ENCODE measurements at places on chromosomes 1 and 21.

DNA sequence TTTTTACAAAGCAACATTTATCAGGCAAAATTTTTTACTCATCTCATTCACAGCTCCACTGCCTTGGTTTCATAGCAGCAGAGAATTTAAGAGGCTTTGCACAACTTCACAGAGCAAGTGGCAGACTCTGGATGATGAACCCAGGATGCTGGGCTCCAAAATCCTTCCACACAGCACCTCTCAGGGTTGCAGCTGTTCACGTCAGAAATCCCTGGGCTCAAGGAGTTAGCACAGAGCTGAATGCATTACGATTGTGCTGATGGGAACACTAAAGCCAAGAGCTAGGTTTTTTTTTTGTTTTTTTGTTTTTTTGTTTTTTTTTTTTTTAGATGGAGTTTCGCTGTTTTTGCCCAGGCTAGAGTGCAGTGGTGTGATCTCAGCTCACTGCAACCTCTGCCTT, 2.4 kb upstream of the HTR6 start:
- DNase-seq: no peak

GRCh38 chr1:47024141-47024801, 802 bp downstream of the CYP4X1 start:
- no peak for DNase-seq

GRCh38 chr1:19073311-19074186, 117.1 kb upstream of the IFFO2 start:
- DNase-seq: no peak

DNA sequence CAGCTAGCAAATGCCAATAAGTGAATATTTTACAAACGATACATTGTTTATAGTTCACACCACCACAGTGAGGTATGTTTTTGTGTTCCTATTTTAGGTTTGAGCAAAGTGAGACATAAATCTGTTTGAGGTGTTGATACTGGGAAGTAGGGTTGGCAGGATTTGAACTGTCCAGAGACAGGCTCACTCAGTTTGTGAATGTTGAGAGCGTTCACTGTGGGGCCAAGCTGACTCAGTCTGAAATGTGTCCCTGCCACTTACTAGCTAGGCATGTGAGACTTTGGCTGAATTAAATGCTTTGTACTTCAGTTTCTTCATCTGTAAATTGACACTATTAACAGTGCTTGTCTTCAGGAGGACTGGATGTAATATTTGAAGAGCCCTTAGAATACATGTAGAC, 35.1 kb downstream of the DIRAS3 start:
- DNase-seq: no peak

DNA sequence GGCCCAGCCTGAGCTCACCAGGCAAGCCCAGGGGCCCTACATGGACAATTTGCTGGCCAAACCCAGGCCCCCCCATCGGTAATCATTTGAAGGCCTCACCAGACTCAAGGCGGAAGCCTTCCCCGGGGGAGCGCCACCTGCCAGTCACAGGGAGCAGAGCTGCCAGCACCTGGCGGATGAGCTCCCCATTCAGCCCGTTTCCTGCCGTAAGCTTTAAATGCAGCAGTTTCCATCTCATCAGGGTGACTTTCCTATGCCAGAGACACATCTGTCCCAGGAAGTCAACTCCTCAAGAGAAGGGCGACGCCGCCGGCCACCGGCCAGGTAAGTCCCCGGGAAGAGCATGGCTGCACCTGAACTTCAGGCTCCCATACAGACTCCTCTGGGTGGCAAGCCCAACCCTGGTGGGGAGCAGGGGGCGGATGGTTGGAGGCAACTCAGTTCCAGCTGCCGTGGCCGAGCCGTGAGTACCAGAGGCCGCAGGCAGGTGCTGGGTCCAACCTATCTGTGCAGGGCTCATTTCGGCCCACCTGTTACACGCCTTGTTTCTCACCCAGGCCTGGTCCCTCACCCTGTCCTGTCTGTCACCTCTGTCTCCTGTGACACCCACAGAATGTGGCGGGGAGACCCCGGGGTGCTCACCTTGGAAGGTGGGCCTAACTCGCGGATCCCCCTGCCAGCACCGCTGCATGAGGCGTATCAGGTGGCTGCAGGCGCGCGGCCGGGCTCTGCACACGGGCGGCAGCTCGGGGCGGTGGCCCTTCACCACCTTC, 20.7 kb downstream of the RIPK4 start:
- no peak for DNase-seq

Data from A549 (cell line).